Epithelial cell of proximal tubule (primary cell): ENCODE measurements at places on chromosomes 12 and 14. TPM values are rescaled to one million over a fixed set of nuclear protein-coding genes. Genes with fewer than 3 reads are reported as not detected.

The PAX9 gene
- total RNA-seq: 0.12 TPM in 1 of 2 replicates, not detected in the other

The KRT6C gene
- not detected in 2 replicates for total RNA-seq

The NFATC4 gene
- total RNA-seq: 4.5 and 30.2 TPM in 2 replicates

The ADAM21 gene
- 0.22 TPM in 1 of 2 replicates, not detected in the other for total RNA-seq

The GPRC5D gene
- not detected in 2 replicates for total RNA-seq

The C14orf132 gene
- total RNA-seq: 1.7 and 4.0 TPM in 2 replicates

The PLA2G1B gene
- total RNA-seq: not detected in 2 replicates

DNA sequence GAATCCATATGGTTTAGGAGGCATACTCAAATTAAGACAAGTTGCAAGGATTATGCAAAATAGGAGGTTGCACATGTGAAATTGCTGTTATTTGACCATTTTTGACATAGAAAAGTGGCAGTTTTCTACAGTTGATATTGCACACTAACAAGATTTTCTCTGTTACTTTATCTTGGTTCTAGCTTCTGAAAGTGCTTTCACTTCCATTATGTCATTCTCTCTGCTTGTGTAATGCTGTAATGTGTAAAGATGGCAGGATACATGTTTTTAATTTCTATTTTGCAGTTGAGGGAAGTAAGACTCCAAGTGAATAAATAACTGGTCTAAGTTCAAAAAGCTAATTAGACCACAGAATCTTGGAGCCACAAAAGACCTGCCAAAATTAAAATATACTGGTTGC is 60.6 kb downstream of the MYRFL start:
- DNase-seq: no peak

GRCh38 chr12:470133-470532 is 10.4 kb downstream of the B4GALNT3 start:
- DNase-seq: no peak

DNA sequence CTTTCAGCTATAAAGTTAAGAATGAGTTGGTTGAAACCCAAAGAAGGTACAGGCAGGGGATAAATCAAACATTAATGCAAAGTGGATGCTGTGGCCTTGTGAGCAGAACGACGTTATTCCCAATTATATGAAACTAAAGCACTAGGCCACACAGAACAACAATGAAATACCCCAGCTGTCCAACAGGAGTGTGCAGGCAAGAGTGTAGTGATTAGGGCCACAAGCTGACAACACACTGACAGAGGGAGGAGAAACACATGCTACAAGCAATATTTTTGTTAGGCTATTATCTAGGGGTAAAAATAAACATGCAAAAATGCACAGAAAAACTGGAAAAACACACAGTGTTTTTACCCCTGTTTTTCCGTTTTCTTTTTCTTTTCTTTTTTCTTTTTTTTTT is 15.0 kb downstream of the MAP3K9 start:
- no peak for DNase-seq

GRCh38 chr12:118337194-118337838 is 35.4 kb downstream of the TAOK3 start:
- DNase-seq: no peak

GRCh38 chr12:91640021-91640420 is 457.4 kb upstream of the DCN start:
- no peak for DNase-seq

DNA sequence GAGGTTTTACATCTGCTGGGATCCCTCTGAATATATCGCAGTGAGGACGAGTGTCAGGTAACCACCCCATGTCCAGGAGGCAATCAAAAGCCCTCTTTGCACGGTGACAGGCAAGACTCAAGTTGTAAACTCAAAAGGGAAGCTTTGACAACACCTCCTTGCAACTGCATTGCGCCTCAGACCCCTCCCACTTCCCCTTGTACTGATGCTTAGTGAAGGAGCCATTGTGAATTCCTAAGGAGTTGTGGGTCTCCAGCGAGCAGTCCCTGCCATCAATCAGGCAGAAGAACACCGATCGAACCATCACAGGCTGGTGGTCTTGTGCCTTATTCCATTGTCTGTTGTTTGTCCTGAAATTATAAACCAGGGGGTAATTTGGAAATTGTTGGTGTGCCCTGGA is 112.6 kb downstream of the CCDC60 start:
- no peak for DNase-seq

- DNase-seq: no peak
Observed at GRCh38 chr14:64824471-64824870, 55.2 kb downstream of the SPTB start.

DNA sequence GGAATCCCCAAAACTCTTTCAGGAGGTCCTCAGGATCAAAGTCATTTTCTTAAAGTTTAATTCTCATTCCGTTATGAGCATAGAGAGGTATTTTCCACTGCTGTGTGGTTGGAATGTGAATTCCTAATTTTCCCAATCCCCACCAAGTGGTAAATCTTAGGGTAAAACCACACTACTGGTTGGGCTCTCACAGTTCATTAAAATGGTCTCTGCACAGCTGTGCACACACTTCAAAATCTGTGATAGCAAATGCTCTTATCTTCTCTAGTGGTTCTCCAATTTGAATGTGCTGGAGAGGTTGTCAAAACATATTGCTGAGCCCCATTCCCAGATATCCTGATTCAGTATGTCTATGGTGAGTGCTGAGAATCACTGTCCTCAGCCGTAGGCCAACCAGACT is 189.1 kb downstream of the BMP4 start:
- no peak for DNase-seq
